Activated CD4-positive, CD25-positive, alpha-beta regulatory T cell treated with anti-CD3 and anti-CD28 coated beads, Interleukin-2, amount 50 U/mL, for 24 hours (primary cell): ENCODE measurements at places on chromosomes 3 and 15.

- ATAC-seq: peak; percentile 68
Measured at GRCh38 chr3:108416111-108416869, 94.1 kb downstream of the MYH15 start.

GRCh38 chr3:51729042-51729633 is 22.3 kb downstream of the GRM2 start:
- peak; percentile 65 for ATAC-seq

GRCh38 chr3:126261037-126261436 is 80.7 kb upstream of the ALDH1L1 start:
- ATAC-seq: no peak

DNA sequence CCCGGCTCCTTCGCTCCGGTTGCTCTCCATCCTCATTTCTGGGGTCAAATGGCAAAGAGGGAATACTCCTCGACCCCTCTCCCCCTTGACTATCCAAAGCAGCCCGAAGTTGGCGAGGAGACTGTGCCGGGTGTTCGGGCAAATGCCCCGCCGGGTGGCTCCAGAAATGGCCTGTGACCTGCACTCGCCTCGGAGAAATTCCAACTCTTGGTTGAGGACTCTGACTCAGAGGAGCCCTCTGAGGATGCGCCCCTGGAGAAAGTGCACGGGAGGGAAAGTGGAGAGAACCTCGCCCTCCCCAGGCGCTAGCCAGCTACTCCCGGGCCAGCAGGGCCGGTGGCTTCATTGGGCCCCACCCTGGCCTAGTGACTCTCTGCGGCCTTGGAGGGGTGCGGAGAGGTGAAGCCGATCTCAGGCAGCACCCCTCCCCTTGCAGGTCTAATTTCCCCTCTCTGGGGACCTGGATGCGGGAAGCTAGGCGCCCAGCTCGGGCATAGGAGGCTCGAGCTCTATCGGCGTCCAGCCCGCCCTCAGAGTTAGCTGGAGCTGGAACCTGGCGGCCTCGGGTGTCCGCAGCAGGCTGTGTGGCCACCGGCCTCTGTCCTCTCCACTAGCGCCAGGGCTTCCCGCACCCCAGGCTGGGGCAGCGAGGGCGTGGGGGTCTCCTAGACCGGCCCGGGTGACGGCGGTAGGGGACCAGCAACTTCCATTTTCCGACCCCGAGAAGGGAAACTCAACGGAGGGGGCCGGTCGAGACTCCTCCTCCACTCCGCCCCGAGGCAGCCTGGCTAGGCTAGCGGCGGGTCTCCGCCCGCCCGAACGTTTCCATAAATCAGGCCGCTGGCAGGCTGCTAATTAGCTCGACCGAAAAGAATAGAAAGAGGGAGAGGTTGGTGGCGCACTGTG is 29.4 kb downstream of the NR2F2 start:
- no peak for ATAC-seq

DNA sequence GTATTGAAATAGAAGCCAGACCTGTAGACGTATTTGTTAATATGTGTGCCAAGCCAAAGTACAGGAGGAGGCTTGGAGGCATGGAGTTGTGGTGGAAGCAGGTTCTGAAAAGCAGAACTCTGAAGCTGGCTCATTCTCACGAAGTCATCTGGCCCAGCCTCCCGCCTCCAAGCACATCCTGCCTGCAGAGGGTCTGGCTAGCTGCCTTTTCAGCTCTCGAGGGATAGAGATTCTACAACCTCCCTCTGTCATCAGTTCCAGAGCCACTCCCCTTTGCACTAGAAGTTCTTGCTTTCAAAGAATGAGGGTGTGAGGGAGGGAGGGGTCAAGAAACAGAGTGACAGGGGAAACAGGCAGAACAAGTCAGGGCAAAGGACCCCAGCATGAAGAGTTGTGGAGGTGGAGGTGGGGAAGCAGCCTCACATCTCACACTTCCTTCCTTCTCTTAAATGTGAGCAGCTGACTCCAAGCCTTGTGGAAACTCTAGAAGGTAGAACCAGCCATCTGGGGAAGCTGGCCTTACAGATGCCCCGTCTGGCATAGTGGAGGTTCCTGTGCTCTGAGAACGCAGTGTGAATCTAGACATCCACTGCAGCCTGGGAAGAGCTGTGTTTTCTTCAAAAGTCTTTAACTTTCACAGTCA is 95.3 kb downstream of the SLC49A4 start:
- ATAC-seq: no peak

- ATAC-seq: peak; percentile 41
Measured at GRCh38 chr3:194045289-194045688, 90.7 kb upstream of the HES1 start.

GRCh38 chr3:63934041-63934866 is 22.1 kb upstream of the SCAANT1 start:
- no peak for ATAC-seq

GRCh38 chr3:123388042-123388441 is 60.8 kb downstream of the ADCY5 start:
- no peak for ATAC-seq

DNA sequence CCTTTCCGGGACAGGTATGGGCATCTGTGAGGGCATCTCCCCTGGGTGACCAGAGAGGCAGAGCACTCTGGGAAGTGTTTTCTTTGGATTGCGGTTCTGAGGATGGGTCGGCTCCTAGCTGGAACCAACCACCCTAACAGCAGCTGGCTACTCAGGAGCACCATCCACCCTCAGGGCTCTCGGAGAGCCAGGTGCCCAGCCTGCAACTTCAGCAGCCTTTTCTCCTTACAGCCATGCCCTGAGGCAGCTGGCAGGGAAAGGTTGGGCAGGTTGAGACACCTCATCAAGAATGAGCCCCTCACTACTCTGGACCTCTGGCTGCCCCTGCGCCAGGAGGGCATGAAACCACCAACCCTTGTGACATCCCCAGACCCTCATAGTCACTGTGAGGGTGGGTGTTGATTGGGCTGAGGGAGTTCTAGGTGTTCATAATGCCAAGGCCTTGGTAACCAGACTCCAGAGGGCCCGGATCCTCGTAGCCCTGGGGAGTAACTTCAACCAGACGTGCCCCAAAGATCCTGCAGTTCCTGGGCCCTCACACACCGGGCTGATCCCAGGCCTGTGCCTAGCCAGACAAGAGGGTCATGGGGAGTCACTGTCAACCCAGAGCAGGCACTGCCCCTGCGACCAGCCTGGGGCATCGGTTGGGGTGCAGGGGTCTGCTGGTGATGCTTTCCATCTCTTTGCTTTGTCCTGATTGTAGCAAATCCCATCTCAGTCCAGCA is 114.4 kb upstream of the ABHD17C start:
- no peak for ATAC-seq

DNA sequence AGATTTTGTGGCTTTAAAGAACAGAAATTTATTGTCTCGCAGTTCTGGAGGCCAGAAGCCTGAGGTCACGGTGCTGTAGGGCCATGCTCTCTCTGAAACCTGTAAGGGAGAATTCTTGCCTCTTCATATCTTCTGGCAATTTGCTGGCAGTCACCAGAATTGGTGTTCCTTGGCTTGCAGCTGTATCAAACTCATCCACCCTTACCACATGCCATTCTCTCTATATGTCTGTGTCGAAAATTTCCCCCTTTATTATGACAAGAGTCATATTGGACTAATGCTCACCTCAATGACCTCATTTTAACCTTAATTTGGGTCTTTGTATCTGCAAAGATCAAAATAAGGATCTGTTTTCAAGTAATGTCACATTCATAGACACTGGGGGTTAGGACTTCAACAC is 266.7 kb downstream of the IL20RB start:
- ATAC-seq: no peak

DNA sequence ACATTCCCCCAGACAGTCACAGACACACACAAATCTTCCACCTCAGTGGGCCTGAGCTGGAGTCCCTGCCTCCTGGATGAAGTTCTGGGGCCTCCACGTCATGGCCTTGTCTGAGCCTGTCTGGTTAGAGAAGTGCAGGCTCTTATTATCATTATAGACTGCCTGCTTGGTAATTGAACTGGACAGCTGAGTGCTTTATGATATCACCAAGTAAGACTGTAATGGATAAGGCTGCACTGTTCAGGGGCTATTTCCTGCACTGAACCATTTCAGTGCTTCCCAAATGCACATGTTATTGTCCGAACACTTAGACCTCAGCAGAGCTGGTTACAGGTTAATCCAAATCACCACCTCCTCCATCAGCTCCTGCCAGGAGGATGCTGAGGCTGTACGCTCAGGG is 8.7 kb upstream of the ST6GAL1 start:
- ATAC-seq: no peak

DNA sequence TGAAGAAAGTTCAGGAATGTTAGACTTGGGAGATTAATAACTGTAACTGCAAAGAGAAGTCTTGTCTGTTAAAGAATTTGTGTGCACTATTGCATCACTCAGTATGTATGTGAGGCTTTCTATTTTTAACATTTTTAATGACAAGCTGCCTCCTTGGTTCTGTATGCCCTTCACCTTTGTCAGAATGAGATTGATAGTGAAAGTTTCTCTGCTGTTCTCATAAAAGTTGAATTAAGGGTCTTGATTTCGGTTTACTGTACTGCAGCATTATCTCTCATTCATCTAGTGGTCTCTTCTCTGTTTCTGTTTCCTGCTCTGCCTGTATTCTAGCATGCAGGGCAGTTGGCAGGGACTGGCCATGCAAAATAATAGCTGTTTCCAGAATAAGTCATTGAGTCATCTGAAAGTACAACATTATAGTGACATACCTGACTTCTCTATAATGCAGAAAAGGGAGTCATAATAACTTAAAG is 454.9 kb downstream of the IL5RA start:
- no peak for ATAC-seq

DNA sequence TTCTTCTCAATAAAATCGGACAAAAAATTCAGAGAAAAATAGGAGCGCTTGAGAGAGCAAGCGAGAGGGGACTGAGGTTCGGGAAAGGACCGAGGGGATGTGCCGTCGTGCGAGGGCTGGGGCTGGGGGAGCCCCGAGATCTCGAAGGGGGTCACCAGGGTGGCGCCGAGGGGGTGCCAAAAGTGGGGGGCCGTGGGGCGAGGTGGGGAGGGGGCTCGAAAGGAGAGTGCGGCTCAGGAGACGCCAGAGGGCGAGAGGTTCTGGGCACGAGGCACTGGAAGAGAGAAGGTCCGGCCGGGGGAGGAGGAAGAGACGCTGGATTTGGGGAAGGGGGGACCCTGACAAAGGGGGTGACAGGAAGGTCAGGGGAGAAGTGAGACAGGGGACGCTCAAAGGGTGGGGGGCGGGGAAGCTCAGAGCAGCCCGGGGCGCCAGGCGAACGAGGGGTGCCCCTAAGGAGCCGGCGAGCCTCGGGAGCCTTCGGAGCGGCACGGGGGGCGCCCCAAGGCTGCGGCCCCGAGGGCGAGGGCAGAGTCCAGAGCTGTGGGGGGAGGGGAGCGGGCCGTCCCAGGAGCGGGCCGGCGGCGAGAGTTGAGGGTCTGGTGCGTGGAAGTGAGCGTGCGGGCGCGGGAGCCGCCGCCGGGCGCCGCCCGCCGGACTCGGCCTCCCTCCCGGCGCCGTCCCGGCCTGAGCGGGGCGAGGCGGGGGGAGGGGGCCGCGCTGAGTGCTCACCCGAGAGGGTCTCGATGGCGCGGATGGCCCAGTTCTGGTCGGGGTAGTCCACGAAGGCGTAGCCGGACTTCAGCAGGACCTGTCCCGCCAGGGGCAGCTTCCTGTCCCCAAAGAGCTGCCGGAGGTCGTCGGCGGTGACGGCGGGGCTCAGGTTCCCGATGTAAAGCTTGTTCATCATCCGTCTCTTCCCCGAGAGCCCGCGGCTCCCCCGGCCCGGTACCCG is 514 bp downstream of the IGF2BP2 start:
- no peak for ATAC-seq

DNA sequence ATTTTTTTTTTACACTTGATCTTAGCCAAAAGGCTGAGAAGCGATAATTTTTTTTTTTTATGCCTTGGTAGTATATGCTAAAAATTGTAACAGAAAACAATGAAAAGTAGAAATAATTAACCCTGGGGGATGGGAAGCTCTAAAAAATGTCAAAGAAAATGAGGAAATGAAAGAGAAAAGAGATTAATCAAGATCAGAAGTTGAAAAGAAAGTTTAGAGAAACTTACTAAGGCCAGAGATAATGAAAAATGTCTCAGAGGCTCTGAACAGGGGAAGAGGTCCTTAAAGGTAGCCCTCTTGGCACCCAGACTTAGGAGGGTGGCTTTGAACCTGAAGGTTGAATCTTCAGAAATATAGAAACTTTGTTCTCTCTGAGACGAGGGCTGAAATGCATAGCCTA is 58.6 kb upstream of the ZBED2 start:
- ATAC-seq: no peak

GRCh38 chr3:21028412-21028811 is 722.6 kb downstream of the ZNF385D start:
- ATAC-seq: no peak

- no peak for ATAC-seq
Measured at GRCh38 chr3:69823743-69824142, 84.5 kb downstream of the MITF start.

GRCh38 chr3:64129106-64129505 is 96.2 kb downstream of the PRICKLE2 start:
- ATAC-seq: no peak

- no peak for ATAC-seq
Measured at GRCh38 chr3:192373032-192373431, 354.3 kb downstream of the FGF12 start.

GRCh38 chr15:80288131-80288530 is 36.1 kb upstream of the CTXND1 start:
- ATAC-seq: no peak

- ATAC-seq: no peak
Measured at GRCh38 chr15:25504307-25504706, 65.5 kb upstream of the UBE3A start.

- ATAC-seq: peak; percentile 55
Measured at GRCh38 chr3:58358092-58358491, 25.4 kb downstream of the PXK start.

DNA sequence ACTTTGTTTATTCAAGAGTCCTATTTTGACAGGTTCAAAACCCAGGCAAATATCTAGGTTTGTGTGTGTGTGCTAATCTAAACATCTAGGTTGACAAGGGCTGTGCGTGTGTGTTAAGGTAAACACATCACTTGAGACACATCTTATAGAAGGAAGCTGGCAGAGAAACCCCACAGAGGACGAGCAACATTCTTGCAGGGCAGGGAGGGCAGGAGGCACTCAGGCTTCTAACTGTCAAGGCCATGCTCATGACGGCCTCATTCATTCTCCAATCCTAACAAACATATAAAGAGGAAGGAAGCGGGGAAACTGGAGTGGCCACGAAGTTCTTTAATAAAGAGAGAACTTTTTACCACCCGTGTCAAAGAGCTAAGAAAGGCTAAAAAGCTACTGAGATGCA is 43.4 kb downstream of the SLCO2A1 start:
- no peak for ATAC-seq

DNA sequence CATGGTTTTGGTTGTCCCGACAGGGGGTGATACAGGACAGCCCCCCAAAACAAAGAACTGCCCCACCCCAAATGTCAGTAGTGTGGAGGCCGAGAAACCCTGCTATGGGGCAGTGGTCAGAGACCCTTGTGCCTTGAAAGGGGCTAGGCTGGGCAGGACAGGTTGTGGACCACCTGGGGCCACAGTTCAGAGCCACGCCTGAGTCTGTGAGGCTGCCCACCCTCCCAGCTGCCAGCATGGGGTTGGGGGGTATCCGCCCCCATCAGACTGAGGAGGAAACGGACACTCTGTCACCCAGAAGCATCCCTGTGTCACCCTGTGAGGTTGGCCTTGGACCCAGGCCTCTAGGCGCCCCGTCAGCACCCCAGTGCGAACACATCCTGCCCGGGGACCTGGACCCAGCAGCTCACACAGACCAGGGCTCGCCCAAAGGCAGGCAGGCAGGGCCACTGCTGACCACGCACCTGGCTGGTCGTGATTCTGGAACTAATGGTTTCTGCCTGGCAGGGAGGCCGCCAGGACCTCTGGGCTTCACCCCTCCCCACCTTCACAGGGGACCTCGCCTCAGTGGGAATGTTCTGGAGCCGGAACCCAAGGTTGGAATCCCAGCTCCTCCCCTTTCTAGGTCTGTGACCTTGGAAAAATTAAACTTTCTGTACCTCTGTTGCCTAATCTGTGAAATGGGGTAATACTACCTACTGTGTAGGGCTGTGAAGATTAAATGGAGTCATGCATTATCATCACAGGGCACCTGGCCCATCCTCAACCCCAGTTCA is 1.4 kb downstream of the SLC41A3 start:
- ATAC-seq: no peak
